ENCODE measurements at places on chromosomes 7 and 10.

DNA sequence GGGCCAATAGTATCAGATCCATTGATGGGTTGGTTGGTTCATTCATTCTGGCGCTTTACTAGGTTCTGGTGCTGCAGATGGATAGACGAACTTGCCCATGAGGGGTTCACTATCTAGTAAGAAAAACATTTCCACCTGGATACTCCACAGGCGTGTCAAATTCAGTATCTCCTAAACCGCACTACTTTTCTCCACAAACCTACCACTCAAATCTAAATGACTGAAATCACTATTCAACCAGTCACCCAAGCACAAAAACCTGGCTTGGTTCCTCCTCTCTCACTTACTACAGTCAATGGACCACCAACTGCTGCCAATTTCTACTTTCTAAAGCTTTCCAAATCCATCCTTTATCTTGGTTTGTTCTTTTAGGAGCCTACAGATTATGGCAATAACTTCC is 572 bp downstream of the AGK start:
- no peak for DNase-seq

DNA sequence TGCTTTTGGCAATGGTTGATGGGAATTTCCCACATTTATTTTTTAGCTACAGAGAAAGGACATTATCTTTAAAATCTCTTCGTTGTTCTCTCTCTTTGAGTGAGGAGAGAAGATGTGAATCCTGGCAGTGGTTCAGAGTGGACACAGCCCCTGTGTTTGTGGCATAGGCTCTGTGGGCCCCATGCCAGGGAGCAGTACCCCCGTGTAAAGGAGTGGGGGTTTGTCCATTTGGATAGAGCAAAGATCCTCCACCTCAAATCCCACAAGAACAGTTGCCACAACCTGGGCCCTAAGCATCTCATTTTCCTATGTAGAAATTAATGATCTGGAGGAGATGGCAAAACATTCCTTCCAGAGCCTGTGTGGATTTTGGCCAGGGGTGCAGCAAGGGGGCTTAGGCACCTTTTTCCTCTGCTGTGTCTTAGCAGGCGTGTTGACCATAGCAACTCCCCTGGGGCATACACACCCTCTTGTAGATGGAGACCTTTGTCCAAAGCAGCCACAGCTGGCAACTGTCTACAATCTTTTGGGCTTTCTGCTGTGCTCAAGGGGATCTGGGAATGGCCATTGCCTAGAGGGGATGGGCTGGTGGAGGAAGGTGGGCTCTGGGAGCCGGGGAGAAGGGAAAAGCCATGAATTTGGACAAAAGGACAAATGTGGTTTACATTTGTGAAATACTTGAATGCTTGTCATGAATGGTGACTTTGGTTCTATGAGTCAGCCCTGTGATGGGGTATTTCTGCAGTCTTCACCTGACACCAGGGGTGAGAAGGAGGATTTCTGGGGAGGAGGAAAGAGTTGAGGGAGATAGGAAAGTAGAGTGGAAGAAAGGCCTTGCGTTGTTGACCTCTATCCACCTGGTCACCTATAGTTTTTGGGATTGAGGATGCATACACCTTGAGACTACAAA is 92.0 kb downstream of the TCF7L2 start:
- no peak for DNase-seq

DNA sequence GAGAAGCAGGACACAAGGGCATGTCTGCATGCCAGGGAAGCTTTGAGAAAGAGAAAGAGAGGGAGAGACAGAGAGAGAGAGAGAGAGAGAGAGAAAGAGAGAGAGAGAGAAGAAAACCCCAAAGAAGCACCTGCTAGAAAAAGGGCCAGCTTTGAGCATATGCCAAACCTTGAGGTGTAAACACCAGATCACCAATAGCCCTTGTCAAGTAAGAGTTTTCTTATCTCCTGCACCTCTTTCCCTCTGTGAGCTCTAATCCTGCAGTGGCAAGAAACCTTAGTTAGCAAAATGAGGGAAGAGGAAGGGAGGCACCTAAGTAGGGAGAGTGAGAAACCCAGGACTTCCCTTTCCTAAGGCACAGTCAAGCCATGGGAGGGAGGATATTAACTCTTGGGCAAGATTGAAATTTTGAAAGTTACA is 11.3 kb upstream of the TRDMT1 start:
- DNase-seq, result no peak

GRCh38 chr7:23693224-23693623 is 13.2 kb downstream of the FAM221A start:
- no peak for DNase-seq

GRCh38 chr7:153447011-153447410 is 605.2 kb upstream of the DPP6 start:
- no peak for DNase-seq
